ENCODE measurements at places on chromosomes 4 and X.

DNA sequence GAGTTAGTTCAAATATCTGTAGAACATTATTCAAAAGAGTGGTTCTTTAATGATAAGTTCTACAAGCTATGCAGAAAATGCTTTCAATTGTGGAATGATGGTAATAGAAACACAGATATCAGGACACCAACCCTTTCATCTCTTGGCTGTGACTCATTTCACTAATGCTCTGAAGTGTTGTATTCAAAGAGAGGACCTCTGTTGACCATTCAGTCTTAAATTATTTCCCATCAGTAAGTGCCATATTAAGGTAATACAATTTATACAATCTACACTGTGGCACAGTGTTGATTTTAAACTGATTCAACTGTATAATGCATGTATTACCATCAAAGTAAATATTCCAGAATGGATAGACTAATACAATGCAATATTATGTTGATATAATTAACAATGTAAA, 289.0 kb upstream of the ADGRL3 start:
- no peak for DNase-seq

GRCh38 chrX:148647651-148648050, 147.2 kb downstream of the AFF2 start:
- no peak for DNase-seq

- DNase-seq = no peak
Observed at GRCh38 chrX:23136816-23137215, 137.1 kb downstream of the DDX53 start.

DNA sequence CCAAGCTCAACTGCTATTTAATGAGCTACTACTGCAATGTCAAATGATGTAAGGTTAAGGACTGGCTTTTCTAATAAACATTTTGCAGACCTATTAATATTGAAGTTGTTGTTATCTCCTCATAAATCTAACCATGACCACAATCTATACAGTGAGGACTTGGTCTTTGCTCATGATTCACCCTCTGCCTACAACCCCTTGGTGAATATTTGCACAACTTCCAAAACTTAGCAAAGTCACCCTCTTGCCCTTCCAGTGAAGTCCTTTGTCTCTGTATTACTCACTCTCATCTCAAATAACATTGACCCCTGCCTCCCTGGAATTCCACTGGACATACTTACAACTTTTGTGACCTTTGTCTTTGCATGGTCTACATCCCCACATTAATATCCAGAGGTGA, 204.5 kb downstream of the KCNIP4 start:
- no peak for DNase-seq

- DNase-seq = no peak
Observed at GRCh38 chrX:54452920-54453319, 12.7 kb downstream of the TSR2 start.

Data from cerebellar nuclear complex (tissue), 1 donor.